IgD-negative memory B cell (primary cell): ENCODE measurements at places on chromosomes 1 and 21. TPM values are rescaled to one million over a fixed set of nuclear protein-coding genes. Genes with fewer than 3 reads are reported as not detected.

Gene DNAJC28
- polyA plus RNA-seq: 0.21 TPM

Gene SELP
- 2.2 TPM for polyA plus RNA-seq

Gene AMY1B
- polyA plus RNA-seq: not detected

Gene KIFAP3
- 5.5 TPM for polyA plus RNA-seq

Gene AP4B1
- 13.2 TPM for polyA plus RNA-seq

Gene NIT1
- 19.7 TPM for polyA plus RNA-seq
